ENCODE measurements at places on chromosomes 7 and 10. TPM values are rescaled to one million over a fixed set of nuclear protein-coding genes. Genes with fewer than 3 reads are reported as not detected.

SHTN1 gene
- total RNA-seq, result 24.2 TPM

HIF1AN gene
- 8.6 TPM for total RNA-seq

MCM10 gene
- 0.36 TPM for total RNA-seq

TMEM270 gene
- total RNA-seq, result not detected

DNA sequence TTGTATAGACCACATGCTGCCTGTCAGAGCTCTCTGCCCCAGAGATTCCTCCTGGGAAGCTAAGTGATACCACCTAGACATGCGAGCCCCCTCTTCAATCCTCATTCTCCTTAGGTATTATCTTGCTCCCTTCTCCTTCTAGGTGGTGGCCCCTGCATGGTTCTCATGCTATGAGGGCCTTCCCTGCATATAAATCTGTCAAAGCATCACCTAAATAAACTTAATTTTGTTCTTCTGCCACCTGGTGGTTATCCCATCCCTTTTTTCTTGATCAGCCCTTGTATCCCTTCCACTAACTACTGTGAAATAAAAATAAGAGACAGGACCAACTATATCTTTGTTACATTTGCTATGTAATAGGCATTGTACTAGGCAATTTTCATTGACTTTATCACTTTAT, 242.1 kb downstream of the CDC14C start:
- no peak for ATAC-seq

- no peak for ATAC-seq
Measured at GRCh38 chr7:87316097-87316700, 29.3 kb upstream of the CROT start.

- ATAC-seq, result no peak
Measured at GRCh38 chr7:107922886-107923285, 31.9 kb downstream of the DLD start.

- no peak for ATAC-seq
Measured at GRCh38 chr7:106220307-106220706, 64.5 kb downstream of the NAMPT start.

- no peak for ATAC-seq
Measured at GRCh38 chr7:150737265-150738055, at the start of gene GIMAP5. Gene GIMAP5, plus strand, starts transcription at chr7:150737418. Its CDS starts 3,467 bp downstream, at chr7:150740885.
